ENCODE measurements at places on chromosomes 5 and 9. TPM values are rescaled to one million over a fixed set of nuclear protein-coding genes. Genes with fewer than 3 reads are reported as not detected.

DNA sequence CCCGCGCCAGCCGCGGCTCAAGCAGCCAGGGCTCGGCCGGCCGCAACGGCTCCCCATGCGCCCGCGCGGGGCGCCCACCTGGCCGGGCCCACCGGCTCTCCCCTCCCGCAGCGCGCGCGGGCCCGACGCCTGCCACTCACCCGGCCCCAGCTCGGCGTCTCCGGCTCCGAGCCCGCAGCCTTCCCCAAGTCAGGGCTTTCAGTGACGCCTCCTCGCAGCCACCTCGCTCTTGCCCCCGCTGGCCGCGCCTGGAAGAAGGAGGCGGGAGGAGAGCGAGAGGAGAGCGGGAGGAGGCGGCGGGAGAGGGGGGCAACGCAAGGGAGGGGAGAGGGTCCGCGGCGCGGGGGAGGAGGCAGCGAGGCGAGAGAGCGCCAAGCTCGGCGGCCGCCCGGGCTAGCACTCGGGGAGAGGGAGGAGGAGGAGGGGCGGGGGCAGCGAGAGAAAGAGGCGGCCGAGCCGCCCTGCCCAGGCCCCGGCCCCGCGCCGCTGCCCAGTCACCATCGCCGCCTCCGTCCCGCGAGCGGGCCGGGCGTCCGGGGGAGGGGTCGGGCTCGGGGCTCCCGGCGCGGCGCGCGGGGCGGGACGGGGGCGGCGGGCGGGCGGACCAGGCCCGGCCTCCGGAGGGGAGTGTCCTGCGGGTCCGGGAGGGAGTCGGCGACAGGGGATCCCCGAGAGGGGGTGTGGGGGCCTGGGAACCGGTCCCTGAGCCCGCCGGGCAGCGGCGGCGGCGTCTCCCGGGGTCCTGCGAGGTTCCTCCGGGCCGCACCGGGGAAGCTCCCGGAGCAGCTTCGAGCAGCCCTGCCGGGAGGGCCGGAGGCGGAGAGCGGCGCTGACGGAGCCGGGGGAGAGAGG, at the start of gene LHFPL2:
Gene LHFPL2 (minus strand): TSS at position 414 of the 852 bp plus-strand sequence. CDS start 138,559 bp downstream, outside the sequence.
- peak; percentile 45 for DNase-seq

DNA sequence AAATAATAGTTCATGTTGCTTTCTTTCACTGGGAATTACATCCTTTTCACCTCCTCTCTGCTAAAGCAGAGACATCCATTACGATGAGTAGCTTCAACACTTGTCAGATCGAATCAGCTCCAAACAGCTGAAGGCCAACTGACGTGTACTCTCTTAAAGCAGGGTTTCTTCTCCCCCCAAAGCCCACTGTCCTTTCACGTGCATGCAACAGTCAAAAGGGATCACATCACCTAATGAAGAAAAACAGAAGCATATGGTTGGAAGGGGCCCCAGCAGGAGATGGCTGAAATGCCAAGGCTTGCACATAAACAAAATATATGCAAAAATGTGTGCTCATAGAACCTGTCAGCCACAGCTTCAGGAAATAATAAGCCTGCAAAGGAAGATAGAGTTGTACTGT, 421.6 kb downstream of the ANXA1 start:
- DNase-seq, result no peak

ERP44 gene
- total RNA-seq, result 10.3 TPM

DNA sequence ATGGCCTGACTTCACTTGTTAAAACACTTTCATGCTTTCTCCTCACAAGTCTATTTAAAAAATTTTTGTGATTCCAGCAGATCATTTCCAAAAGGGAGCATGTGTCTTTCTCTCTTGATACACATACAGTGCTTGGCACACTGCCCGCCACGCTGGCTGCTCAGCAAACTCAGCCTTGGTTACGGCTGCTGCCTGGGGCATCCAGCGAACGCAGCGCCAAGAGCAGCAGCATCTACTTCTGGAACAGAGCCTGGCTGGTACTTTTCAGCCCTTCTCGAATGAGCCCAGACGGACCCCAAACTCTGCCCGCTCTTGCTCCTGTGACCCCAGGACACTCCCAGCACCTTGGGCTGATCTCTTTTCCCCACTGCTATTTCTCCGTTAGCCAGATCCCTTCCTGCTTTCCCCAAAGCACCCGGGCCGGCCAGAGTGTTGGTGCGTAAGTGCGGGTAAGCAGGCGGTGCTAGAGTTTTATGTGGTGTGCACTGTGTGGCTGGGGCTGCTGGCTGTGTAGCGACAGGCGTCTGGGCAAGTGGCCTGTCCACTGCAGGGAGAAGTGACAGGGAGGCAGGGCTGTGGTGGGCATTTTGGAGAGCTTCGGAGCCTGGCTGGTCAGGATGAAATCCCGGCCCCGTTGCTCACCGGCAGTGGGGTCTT, 73.2 kb downstream of the SH3PXD2B start:
- no peak for DNase-seq

SLC45A2 gene
- total RNA-seq, result not detected

GRCh38 chr5:19044311-19044710, 943.7 kb downstream of the CDH18 start:
- no peak for DNase-seq

- no peak for DNase-seq
Observed at GRCh38 chr5:167754501-167755021, 536.9 kb upstream of the WWC1 start.

DNA sequence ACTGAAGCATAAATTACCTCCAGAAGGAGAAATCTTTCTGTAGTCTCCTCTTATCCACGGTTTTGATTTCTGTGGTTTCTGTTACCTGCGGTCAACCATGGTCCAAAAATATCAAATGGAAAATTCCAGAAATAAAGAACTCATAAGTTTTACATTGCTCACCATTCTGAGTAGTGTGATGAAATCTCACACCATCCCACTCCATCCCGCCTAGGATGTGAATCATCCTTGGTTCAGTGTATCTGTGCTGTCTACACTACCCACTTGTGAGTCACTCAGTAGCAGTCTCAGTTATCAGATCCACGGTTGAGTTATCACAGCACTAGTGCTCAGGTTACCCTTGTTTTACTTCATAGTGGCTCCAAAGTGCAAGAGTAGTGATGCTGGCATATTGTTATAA, 371.2 kb downstream of the NFIB start:
- no peak for DNase-seq

DNA sequence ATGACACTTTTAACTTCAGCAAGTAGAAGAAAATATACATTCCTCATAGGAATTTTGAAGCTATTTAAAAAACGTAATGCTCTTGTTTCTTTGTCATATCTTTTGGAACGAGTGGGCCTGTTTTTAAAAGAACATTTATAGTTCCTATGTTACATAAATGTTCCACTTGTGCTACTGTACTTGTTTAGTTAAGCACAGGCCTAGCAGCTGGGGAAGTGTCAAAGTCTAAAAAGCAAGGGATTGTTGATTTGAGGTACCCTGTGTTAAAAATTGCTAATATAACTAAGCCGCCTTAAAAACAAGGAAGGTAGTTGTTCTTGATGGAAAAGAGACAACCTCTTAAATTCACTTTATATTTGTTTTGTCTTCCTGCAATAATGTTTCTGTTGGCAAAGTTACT, 27.2 kb upstream of the ELL2 start:
- DNase-seq, result peak; percentile 1

GRCh38 chr5:58363461-58364249, 96.2 kb downstream of the PLK2 start:
- no peak for DNase-seq

DNA sequence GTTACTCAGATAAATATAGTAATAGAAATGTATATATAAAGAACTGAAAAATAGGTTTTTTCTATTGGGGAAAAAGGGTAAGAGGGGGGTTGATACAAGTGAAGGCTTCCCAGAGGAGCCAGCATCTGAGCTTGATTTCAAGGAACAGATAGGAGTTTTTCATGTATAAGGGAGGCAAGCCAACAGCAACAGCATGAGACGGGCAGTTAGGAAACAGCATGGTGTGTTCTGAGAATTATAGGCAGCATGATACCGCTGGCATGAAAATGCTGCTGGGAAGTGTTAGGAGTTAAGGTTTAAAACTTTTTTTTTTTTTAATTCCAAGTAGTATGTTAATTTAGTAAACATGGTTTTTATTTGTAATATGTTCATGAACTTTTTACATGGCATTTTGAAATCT, 9.7 kb downstream of the CDC37L1 start:
- DNase-seq, result no peak

ACSL6 gene
- not detected for total RNA-seq

DNA sequence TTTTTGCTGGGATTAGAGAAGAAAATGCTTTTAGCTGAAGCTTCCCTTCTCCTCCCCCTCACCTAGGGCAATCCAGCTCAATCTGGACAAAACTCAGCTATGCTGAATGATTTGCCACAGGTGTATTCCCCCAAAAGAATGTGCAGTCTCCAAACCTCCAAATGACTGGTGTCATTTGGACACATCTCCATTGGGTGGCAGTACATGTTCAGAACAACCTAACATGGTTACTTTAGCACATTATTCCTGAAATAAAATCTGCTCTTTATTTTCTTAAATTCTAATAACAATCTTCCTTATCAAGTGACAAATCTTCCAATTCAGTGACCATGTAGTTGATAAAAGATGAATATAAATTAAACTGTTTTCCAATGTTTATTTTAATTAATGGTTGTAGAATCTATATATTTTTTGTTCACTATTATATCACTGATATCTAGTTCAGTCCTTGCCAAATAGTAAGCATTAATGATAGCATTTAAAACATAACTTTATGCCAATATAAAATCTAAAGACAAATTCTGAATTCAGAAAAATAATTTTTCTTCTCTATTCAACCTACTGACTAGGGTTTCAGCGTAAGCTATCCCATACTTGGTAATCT, 61.3 kb upstream of the MOCS2 start:
- peak; percentile 62 for DNase-seq

DNA sequence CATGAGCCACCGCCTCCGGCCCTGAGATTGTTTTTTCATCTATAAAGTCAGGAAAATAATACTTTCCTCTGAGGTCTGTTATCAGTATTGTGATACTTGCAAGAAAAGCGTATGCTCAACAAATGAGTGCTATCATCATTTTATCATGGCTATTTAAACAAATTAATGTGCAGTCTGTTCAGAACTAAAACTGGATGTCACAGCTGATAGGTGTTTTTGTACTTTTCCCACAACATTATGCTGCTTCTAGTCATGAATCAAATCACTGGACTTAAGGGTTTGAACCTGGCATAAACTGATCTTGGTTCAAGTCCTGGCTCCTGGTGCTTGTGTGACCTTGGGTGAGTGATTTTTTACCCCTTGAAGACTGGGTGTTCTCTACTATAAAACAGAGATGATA, 21.4 kb upstream of the PHF19 start:
- DNase-seq, result no peak

DNA sequence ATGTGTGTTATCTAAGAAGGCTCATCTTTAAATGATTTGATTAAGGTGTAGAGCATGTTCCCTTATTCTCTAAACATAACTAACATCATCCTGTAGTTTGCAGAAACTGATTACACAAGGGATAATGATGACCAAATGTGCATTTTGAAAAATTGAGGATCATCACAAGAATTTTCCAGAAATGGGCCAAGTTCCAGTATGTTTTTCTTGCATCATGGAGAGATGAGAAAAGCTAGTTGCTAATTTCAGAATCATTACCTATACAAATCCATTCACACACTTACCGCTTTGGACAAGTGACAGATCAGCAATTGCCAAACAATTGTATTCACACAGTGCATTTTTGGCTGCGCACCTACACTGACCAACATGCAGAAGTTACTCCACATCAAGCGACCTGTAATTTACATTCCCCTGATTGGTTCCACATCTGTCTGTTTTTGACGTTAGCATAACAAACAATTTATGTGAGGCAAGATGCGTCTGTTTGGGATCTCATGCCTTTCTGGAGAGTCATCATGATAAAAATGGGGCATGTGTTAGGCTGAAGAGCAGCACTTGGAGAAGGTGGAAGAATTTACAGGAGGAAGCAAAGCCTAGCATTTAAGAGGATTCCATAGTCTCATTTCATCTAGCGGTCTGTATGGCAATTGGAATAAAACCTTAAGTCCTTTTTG, 2.8 kb upstream of the BNC2 start:
- no peak for DNase-seq
